ENCODE measurements at places on chromosomes 7 and 10. TPM values are rescaled to one million over a fixed set of nuclear protein-coding genes. Genes with fewer than 3 reads are reported as not detected.

DPP6 gene
- total RNA-seq, result not detected

COL13A1 gene
- total RNA-seq, result not detected

HTRA1 gene
- not detected for total RNA-seq

ESYT2 gene
- 86.0 TPM for total RNA-seq

GRCh38 chr10:95560278-95561176 is 644 bp downstream of the SORBS1 start:
- peak; percentile 66 for DNase-seq
- H3K27me3 ChIP-seq, result peaks cover 38% of the 10 kb centered on the region
- no peaks in the 10 kb centered on the region for H3K36me3 ChIP-seq
- peak overlapping the region; percentile 73 for H3K27ac ChIP-seq

DNA sequence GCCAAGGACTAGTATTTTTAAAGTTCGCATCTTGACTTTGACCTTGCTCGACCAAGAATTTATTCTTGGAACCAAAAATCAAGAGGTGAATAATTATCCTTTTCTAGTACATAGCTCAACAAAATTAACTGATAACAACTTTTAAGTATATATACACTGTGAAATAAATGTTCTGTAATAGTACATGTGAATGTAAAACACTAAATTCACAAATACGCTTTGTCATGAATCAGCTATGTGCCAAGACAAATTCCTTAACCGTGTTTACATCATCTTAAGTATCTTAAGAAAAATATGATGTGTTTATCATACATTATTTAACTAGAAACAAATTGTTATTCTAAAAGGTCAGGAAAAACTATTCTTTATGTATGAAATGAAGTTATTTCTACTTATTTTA is 83.3 kb downstream of the CUL2 start:
- no peak for DNase-seq
- H3K36me3 ChIP-seq, result peaks cover 11% of the 10 kb centered on the region
- no peak overlapping the region for H3K4me3 ChIP-seq
- no peaks in the 10 kb centered on the region for H3K4me1 ChIP-seq
- H3K27me3 ChIP-seq, result no peaks in the 10 kb centered on the region

DNA sequence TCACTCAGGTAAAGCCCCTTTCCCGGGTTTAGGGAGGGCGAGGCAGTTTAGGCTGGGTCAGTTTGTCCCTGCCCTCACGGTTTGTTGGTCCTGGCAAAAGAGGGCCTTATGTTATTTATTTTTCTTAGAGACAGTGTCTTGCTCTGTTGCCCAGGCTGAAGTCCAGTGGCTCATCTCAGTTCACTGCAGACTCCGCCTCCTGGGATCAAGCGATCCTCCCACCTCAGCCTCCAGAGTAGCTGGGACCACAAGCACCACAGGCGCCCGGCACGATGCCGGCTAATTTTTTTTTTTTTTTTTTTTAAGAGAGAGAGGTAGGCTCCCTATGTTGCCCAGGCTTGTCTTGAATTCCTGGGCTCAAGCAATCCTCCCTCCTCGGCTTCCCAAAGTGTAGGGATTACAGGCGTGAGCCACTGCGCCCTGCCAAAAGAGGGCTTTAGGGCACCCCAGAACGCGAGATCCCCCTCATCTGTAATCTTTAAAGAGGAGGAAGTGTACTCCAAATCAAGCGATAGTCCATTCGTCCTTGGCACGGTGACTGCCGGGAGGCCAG is 626 bp upstream of the BMS1 start:
- no peak for DNase-seq
- H3K27ac ChIP-seq, result peak overlapping the region; percentile 86
- peaks cover 14% of the 10 kb centered on the region for H3K36me3 ChIP-seq
- peak overlapping the region; percentile 85 for H3K4me3 ChIP-seq
- peaks cover 17% of the 10 kb centered on the region for H3K4me1 ChIP-seq

GRCh38 chr7:4838626-4839334 is 23.1 kb downstream of the PAPOLB start:
- no peaks in the 10 kb centered on the region for H3K4me1 ChIP-seq
- no peaks in the 10 kb centered on the region for H3K36me3 ChIP-seq
- no peak overlapping the region for H3K4me3 ChIP-seq

GRCh38 chr7:104878577-104878976 is 135.4 kb upstream of the KMT2E start:
- H3K27me3 ChIP-seq, result peaks cover 3% of the 10 kb centered on the region
- H3K36me3 ChIP-seq, result peaks cover 2% of the 10 kb centered on the region
- peak overlapping the region; percentile 29 for H3K4me3 ChIP-seq
- DNase-seq, result no peak
- H3K27ac ChIP-seq, result peak overlapping the region; percentile 54

DNA sequence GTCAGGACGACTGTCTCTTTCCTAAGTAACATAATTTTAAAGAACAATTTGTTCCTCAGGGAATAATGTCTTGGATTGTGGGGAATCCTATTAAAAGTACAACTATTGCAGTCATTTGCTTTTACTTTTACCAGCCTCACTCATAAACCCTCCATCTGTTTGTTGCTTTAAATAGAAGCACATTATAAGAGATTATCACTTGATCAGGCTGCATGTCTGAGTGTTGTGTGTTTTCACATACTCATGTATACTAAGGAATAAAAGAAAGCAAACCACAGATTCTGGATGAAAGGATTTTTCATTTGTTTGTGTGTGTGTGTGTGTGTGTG is 1077.8 kb downstream of the KCNMA1 start:
- H3K4me3 ChIP-seq, result no peak overlapping the region
- no peaks in the 10 kb centered on the region for H3K27me3 ChIP-seq
- H3K4me1 ChIP-seq, result no peaks in the 10 kb centered on the region
- no peaks in the 10 kb centered on the region for H3K36me3 ChIP-seq
- H3K27ac ChIP-seq, result no peak overlapping the region

DNA sequence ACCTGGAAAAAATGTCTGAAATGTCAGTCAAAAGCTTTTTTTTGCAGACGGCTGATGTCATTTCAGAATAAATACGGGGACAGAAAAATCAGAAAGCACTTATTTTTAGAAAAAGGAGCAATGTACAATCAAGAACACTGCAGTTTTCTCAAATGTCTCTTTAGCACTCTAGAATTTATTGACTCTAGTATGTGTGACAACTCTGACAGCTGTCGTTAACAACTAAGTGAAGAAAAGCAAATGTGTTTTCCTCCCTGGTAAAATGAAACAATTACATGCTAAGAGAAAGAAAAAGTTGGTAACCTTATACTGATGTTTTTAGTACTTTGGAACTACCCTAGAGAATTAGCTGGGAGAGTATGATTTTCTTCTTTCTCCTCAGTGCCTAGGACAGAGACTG is 497.4 kb downstream of the GRM8 start:
- H3K4me3 ChIP-seq, result no peak overlapping the region
- no peaks in the 10 kb centered on the region for H3K4me1 ChIP-seq
- H3K27ac ChIP-seq, result no peak overlapping the region
- H3K36me3 ChIP-seq, result no peaks in the 10 kb centered on the region
- DNase-seq, result no peak

- H3K4me1 ChIP-seq, result peaks cover 27% of the 10 kb centered on the region
- H3K27me3 ChIP-seq, result no peaks in the 10 kb centered on the region
- DNase-seq, result peak; percentile 77
- H3K36me3 ChIP-seq, result peaks cover 8% of the 10 kb centered on the region
- peak overlapping the region; percentile 29 for H3K4me3 ChIP-seq
Observed at GRCh38 chr7:1986366-1987083, 246.2 kb downstream of the MAD1L1 start.

- no peaks in the 10 kb centered on the region for H3K27me3 ChIP-seq
- no peaks in the 10 kb centered on the region for H3K36me3 ChIP-seq
- H3K4me1 ChIP-seq, result no peaks in the 10 kb centered on the region
- no peak overlapping the region for H3K27ac ChIP-seq
- no peak overlapping the region for H3K4me3 ChIP-seq
Observed at GRCh38 chr7:34160261-34160752, 255.0 kb downstream of the BMPER start.

DNA sequence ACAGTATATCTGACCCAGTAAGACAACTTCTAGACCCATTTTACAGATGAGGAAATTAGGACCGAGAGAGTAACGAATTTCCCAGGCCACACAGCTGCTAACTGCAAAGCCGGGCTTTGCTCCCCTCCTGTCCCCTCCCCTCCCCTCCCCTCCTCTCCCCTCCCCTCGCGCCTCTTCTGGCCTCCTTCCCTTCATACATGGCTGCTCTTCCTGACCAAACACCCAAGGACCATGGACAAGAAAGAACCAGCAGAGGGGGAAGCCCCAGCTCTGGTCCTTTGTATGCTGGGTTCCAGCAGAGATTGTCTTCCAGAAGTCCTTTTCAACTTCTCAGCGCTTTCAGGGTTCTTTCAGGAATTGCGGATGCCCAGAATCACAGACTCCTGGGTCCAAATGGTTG is 3.6 kb upstream of the TMEM72 start:
- peaks cover 8% of the 10 kb centered on the region for H3K27me3 ChIP-seq
- no peaks in the 10 kb centered on the region for H3K4me1 ChIP-seq
- no peak for DNase-seq
- no peak overlapping the region for H3K27ac ChIP-seq
- H3K4me3 ChIP-seq, result no peak overlapping the region

DNA sequence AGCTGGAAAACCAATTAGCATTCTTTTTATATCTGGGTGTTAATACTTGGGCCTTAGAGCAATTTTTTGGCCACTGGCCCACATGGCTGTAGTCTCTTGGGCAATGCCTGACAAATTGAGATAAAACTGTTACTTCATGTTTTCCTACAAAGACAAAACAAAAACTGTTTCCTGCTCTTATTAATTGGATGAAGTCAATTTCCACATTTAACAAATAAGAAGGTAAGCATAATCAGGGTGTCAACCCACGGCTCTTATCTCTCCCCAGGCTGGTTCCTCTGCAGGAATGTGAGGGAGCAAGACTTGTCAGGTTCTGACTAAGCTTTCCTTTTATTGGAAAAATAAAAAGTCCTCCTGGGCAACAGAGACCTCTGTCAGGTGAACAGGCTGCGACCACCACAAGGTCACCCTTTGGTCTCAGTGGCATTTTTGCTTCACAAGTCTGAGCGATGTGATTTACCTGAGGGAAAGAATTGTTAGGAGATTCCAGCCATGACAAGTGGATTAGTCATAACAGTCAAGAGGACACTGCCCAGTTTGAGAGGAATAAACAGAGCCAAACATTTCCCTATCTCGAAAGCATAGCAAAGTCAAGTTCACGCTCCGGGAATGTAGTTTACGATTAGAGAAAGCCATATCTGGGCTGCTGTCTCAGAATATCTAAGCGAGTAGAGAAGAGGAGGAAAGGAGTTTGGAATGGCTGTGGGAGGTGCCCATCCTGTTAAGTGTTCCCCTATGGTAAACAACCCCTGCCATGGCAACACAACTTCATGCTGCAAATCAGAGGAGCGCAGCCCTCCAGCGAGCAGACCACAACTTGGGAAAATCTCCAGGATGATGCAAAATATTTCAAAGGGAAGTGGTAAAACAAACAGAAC is 144.4 kb downstream of the TES start:
- peaks cover 17% of the 10 kb centered on the region for H3K27me3 ChIP-seq
- H3K4me1 ChIP-seq, result no peaks in the 10 kb centered on the region
- no peak for DNase-seq
- H3K27ac ChIP-seq, result no peak overlapping the region
- H3K36me3 ChIP-seq, result no peaks in the 10 kb centered on the region

- peak overlapping the region; percentile 66 for H3K27ac ChIP-seq
- peaks cover 30% of the 10 kb centered on the region for H3K4me1 ChIP-seq
- DNase-seq, result no peak
- peaks cover 39% of the 10 kb centered on the region for H3K36me3 ChIP-seq
- H3K4me3 ChIP-seq, result no peak overlapping the region
Observed at GRCh38 chr7:139627831-139628230, 104.3 kb downstream of the CLEC2L start.

GRCh38 chr7:151491859-151492258 is 27.8 kb downstream of the RHEB start:
- no peaks in the 10 kb centered on the region for H3K27me3 ChIP-seq
- peaks cover 22% of the 10 kb centered on the region for H3K36me3 ChIP-seq
- no peak overlapping the region for H3K4me3 ChIP-seq
- H3K4me1 ChIP-seq, result peaks cover 19% of the 10 kb centered on the region

DNA sequence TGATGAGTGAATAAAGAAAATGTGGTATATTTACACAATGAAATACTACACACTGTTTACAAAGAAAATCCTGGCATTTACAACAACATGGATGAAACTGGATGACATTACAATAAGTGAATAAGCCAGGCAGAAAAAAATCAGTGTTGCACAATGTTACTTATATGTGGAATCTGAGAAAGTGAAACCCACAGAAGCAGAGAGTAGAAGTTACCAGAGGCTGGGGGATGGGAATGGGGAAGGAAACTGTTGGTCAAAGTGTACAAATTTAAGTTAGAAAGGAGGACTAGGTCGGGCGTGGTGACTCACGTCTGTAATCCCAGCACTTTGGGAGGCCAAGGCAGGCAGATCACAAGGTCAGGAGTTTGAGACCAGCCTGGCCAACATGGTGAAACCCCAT is 538.5 kb upstream of the MKI67 start:
- no peak overlapping the region for H3K27ac ChIP-seq
- H3K36me3 ChIP-seq, result no peaks in the 10 kb centered on the region
- H3K27me3 ChIP-seq, result no peaks in the 10 kb centered on the region
- no peak for DNase-seq
- H3K4me1 ChIP-seq, result no peaks in the 10 kb centered on the region

DNA sequence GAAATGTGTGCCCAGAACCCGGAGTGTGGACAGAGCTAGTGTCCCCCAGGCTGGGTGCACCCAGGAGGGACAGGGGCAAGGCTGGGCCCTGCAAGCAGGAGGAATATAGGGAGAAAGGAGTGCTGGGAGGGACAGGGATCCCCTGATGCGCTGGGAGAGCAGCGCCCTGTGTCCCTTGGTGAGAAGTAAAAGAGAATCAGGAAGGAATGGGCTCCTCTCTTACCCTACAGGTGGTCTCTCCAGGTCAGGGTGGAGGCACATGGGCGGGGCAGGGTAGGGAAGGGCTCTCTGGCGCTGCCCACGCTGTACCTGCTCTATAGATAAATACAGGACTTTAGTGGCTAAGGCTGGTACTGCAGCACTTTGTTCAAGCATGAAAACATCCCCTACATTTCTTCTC is 753.8 kb downstream of the GRID1 start:
- peaks cover 32% of the 10 kb centered on the region for H3K4me1 ChIP-seq
- peaks cover 31% of the 10 kb centered on the region for H3K27me3 ChIP-seq
- peak; percentile 43 for DNase-seq
- H3K4me3 ChIP-seq, result no peak overlapping the region

GRCh38 chr7:71408271-71408670 is 276.3 kb downstream of the GALNT17 start:
- H3K27ac ChIP-seq, result no peak overlapping the region
- H3K4me3 ChIP-seq, result no peak overlapping the region
- H3K27me3 ChIP-seq, result no peaks in the 10 kb centered on the region
- DNase-seq, result no peak
- no peaks in the 10 kb centered on the region for H3K4me1 ChIP-seq

DNA sequence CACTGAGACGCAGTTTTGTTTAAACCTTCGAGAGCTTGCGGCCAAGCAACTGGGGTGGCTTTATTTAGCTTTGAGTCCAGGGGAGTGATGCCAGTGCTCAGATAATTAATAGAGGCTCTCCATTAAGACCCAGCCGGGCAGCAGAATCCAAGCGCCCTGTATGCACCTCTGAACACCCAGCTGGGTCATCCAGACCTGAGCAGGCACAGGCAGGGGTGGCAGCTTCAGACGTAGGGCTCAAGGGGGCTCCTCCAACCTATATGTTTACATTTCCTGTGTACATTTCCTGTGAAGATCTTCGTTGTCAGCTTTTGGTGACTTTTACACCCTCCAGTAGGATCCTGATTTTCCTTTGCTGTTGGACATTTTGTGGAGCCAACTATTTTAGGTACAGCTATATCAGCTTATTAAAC is 719.5 kb downstream of the LRMDA start:
- no peaks in the 10 kb centered on the region for H3K4me1 ChIP-seq
- H3K27ac ChIP-seq, result no peak overlapping the region
- no peak for DNase-seq
- no peaks in the 10 kb centered on the region for H3K36me3 ChIP-seq
- H3K27me3 ChIP-seq, result no peaks in the 10 kb centered on the region

Data from activated CD8-positive, alpha-beta memory T cell treated with anti-CD3 and anti-CD28 coated beads, Interleukin-2, amount 10 ng/mL, durations not matched to agents 7 days and 5 days (primary cell).